ENCODE measurements at places on chromosomes 13 and 19.

DNA sequence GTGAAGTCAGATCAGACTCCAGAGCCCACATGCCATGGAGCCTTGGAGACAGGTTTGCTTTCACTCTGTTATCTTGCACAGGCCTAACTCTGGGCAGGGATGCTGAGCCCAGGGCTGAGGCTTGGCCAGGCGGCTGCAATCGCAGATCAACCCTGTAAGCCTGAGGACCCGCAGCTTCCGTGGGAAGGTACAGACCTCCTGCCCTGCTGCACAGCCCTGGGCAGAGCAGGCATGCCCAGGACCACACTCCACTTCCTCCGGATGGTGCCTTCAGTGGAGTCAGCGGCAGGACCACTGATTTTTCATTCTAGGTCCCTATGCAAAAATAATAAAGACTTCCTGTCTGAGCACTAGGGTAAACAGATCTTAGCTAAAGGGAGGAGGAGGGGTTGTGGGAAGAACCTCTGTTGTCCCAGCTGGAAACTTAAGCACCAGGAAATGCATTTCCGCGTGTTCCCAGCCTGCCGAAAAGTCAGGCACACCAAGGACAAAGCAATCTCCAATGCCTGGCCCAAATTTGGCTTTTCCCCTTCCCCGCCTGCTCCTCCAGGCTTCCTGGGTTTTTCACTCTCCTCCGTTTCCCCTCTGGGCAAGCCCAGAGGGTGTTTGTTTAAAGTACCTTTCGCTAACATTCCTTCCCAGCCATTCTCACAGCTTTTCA lies 87.3 kb downstream of the KCTD15 start:
- no peak for DNase-seq

DNA sequence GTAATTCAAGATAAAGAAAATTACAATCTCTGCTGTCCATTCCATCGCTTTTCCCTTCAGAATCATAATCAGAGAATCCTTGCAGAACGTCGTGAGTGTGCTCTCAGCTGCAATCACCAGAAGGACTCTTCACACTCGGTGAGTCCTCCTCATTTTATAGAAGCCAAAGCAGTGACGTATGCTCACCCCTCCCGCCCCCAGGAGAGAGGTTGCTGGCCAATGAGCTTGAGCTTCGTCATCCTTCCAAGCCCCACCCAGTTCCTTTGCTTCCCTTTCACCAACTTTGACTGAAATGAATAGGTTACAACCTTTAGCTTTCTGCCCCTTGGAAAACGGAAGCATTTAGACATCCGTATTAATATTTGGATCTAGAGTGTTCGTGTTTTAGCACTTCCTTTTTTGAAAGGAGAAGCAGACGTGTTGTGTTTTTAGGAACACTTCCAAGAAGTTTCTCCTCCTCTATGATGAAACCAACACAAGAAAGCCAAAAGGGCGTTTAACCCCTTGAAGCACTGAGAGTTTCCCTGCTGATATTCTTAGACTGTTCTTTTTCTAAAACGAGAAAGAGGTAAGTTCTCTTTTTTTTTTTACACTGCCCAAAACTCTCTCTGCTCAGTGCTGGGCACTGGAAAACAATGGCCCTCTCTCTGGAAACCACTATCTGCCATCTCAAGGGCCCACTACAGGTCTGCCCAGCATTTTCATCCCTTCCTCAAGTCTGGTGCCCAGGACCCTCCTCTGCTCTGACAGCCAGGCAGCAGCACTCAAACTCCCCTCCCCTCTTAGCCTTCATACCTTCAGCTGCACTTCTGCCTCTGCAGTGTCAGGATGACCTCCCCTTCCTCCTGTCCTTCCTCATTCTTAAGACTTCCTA lies 44.3 kb upstream of the CEACAM21 start:
- no peak for DNase-seq

- no peak for DNase-seq
These were observed 60.9 kb upstream of the MED4 start for GRCh38 chr13:48155848-48156247.

DNA sequence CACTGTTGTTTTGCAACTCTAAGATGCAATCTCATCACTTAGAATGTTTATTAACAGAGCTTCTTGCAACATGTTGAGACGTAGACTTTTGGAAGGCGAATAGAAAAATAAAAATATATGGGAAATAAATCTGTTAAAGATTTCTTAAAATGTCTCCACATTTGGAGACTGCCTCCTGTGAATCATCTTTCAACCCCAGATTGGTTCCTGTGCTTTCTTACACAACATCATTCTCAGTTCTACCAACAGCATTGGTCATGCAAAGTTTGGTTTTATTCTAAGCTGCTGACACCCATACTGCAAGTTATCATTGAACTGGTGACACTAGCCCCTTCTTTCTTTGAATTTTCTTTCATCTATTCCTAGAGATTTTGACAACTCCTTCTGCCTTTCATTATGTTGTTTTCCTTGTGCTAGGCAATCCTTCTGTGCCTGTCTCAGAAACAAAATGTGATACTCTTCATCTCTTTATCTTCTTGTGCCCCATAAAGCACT lies 1.6 kb upstream of the IGFL3 start:
- no peak for DNase-seq

GRCh38 chr13:112077729-112078128 lies 10.8 kb downstream of the SOX1 start:
- no peak for DNase-seq

DNA sequence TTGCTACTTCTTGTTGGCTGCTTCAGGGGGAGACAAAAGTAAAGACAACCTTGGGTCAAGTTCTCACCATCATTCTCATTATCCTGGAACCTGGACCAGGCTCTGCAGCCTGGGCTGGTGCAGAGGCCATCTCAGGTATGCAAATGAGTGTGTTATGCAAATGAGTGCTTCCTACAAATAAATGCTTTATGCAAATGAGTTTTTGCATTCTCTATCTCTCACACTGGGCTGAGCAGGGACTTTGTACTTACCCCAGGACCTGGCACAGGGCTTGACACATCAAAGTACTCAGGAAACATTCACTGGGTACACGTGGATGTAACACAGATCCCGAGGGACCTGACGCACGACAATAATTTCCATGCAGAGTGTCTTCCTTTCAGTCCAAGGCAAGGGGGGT lies 103.0 kb downstream of the DNAJC15 start:
- DNase-seq = no peak

DNA sequence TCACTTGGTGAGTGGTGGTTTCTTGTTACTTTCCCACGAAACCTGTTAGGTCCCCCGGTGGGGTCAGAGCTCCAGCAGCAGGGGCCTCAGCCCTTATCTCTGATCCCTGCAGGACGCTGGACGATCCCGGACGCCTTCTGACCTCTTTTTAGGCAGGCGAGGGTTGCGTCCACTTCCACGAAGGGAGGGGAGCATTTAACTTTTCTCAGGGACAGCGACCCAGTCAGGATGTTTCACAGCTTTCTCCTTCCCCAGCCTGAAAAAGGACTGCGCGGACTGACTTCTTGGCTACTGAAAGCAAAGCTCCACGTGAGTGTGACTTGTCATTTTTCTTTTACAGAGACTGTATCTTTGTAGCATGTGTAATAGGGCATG lies 692 bp downstream of the ZNF234 start:
- DNase-seq = no peak
